Spleen (tissue), 13 donors: ENCODE measurements at places on chromosomes 4 and X. TPM values are rescaled to one million over a fixed set of nuclear protein-coding genes. Genes with fewer than 3 reads are reported as not detected.

MSX1 gene
- total RNA-seq, result 6.8 TPM

MAGEA12 gene
- not detected for total RNA-seq

SHROOM4 gene
- 4.0 TPM for total RNA-seq

ASB11 gene
- total RNA-seq, result not detected

DCAF4L1 gene
- total RNA-seq, result 0.42 TPM

SLC38A5 gene
- total RNA-seq, result 21.1 TPM

GAGE12H gene
- total RNA-seq, result not detected

NAP1L3 gene
- total RNA-seq, result 2.9 TPM

ARHGAP36 gene
- total RNA-seq, result not detected

MAGEC2 gene
- total RNA-seq, result not detected

OCRL gene
- total RNA-seq, result 16.8 TPM

ADAMTS3 gene
- total RNA-seq, result 1.2 TPM

PROM1 gene
- 4.6 TPM for total RNA-seq

CCDC120 gene
- total RNA-seq, result 8.6 TPM

XAGE1A gene
- not detected for total RNA-seq

GATA1 gene
- 1.3 TPM for total RNA-seq

RPL9 gene
- 1,354 TPM for total RNA-seq

ERCC6L gene
- 0.74 TPM for total RNA-seq

SSX2 gene
- not detected for total RNA-seq
